Stimulated activated CD8-positive, alpha-beta memory T cell treated with anti-CD3 and anti-CD28 coated beads, Interleukin-7, amount 100 ng/mL, for 48 hours (primary cell): ENCODE measurements at places on chromosomes 12 and 14.

DNA sequence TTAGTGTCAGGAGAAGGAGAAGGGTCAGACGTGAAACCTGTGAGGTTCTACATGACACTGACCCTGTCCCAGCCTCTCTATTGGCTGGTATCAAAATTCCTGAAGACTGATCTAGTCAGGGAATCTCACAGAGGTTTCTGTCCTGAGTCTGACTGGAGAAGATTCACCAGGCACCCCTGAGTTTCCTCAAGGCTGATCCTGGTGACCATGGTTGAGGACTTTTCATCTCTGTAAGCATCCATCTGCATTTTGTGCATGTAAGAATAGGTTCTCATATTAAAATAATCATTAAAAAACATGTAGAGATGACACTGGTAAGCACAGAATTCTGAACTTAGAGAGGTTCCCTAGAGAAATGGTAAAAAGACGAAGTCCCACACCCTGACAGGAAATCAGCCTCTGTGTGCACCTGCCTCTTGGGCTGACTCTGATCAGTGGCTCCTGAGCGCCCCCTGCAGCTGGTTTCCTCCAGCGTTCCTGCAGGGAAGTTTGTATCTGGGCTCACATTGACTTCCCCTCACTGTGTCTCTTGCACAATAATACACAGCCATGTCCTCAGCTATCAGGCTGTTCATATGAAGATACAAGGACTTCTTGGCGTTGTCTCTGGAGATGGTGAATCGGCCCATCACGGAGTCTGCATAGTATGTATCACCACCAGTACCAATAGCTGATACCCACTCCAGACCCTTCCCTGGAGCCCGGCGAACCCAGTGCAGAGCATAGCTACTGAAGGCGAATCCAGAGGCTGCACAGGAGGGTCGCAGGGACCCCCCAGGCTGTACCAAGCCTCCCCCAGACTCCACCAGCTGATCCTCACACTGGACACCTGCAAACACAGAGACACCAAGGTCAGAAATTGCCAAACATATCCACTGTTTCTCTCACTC, 991.9 kb downstream of the TMEM121 start:
- peak; percentile 52 for DNase-seq

GRCh38 chr12:8991371-8992345, 2.3 kb downstream of the KLRG1 start:
- no peak for DNase-seq

- DNase-seq = no peak
These were observed 26.1 kb downstream of the TPCN1 start for GRCh38 chr12:113247123-113248050.

- no peak for DNase-seq
These were observed 94.1 kb downstream of the FBXL14 start for GRCh38 chr12:1500095-1500801.

DNA sequence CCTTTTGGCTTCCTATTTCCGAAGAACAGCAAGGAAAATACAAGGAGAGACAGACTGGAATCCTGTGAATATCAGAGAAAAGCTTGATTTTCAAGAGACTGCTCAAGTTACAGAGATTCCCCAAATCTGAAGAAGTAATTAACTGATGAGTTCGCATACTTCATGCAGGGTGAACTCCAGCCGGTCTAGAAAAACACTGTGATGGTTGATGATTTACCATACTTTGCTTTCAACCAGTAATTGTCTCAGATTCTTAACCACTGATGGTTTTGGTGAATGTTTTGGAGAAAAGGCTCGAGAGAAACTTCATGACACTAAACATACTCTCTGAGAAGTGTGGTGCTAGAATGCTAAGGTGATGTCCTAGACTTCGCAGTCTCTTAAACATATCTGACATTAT, 4.4 kb upstream of the PLXNC1 start:
- DNase-seq = no peak

- no peak for DNase-seq
These were observed 10.5 kb downstream of the RNASE6 start for GRCh38 chr14:20791597-20791996.

DNA sequence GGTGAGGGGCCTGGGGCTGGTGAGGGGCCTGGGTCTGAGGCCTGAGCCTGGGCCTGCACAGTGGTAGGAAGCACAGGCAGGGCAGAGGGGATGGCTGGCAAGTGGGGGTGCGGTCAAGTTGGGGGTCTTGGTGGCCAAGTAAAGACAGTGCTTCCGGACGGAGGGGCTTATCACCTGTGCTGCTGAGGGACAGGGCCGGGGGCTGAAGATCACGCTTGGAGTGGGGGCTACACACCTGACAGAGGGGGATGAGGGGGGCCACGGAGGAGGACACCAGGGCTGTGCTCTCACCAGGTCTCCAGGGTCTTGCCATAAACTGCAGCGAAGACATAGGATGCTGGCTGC, 12.2 kb downstream of the TEDC1 start:
- no peak for DNase-seq

- DNase-seq = no peak
These were observed 63.9 kb downstream of the ITPK1 start for GRCh38 chr14:93051600-93052546.

- DNase-seq = no peak
These were observed 108.4 kb downstream of the SINHCAF start for GRCh38 chr12:31217356-31218130.
